ENCODE measurements at places on chromosomes 5 and 9. TPM values are rescaled to one million over a fixed set of nuclear protein-coding genes. Genes with fewer than 3 reads are reported as not detected.
A peak's percentile ranks its signal among the peaks of the same experiment; 100 is the strongest.

Gene CER1
- total RNA-seq, result not detected

Gene ZFR
- total RNA-seq, result 72.8 TPM

Gene GFI1B
- not detected for total RNA-seq

Gene SLC36A3
- total RNA-seq, result not detected

Gene PKN3
- total RNA-seq, result 5.6 TPM

Gene DMGDH
- total RNA-seq, result 0.52 TPM

Gene TMEFF1
- 2.0 TPM for total RNA-seq

Gene C9orf152
- not detected for total RNA-seq

Gene WDR5
- 31.1 TPM for total RNA-seq

Gene CDKN2A
- 57.9 TPM for total RNA-seq

Gene GLT6D1
- not detected for total RNA-seq

- peaks cover 2% of the 10 kb centered on the region for H3K27me3 ChIP-seq
- no peak for DNase-seq
- H3K27ac ChIP-seq, result peak overlapping the region; percentile 76
- peak overlapping the region; percentile 92 for H3K4me3 ChIP-seq
Observed at GRCh38 chr9:93577078-93577974, 942 bp downstream of the PHF2 start.

GRCh38 chr9:121852651-121853616, 201.5 kb downstream of the DAB2IP start:
- peaks cover 7% of the 10 kb centered on the region for H3K4me1 ChIP-seq
- no peak overlapping the region for H3K4me3 ChIP-seq

GRCh38 chr5:130135506-130135905, 231.2 kb downstream of the CHSY3 start:
- H3K27me3 ChIP-seq, result no peaks in the 10 kb centered on the region
- no peaks in the 10 kb centered on the region for H3K4me1 ChIP-seq
- no peak for DNase-seq
- H3K4me3 ChIP-seq, result no peak overlapping the region
- no peak overlapping the region for H3K27ac ChIP-seq

DNA sequence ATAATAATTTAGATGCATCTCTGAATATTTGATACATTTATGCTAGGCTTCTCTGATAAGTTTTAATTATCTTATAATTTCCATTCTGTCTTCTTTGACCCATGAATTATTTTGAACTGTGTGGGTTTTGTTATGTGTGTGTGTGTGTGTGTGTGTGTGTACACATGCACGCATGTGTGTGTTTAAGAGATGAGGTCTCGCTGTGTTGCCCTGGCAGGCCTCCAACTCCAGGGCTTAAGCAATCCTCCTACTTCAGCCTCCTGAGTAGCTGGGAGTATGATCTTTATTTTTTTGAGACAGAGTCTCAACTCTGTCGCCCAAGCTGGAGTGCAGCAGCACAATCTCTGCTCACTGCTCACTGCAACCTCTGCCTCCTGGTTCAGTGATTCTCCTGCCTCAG, 75.4 kb downstream of the NDUFAF2 start:
- H3K36me3 ChIP-seq, result no peaks in the 10 kb centered on the region
- no peak overlapping the region for H3K4me3 ChIP-seq
- no peaks in the 10 kb centered on the region for H3K27me3 ChIP-seq

- no peak overlapping the region for H3K27ac ChIP-seq
- H3K36me3 ChIP-seq, result peaks cover 14% of the 10 kb centered on the region
- H3K4me1 ChIP-seq, result peaks cover 22% of the 10 kb centered on the region
- peak overlapping the region; percentile 32 for H3K4me3 ChIP-seq
Observed at GRCh38 chr9:137478962-137479861, 20.1 kb upstream of the NSMF start.

GRCh38 chr9:77975036-77975435, 56.6 kb downstream of the GNAQ start:
- peaks cover 8% of the 10 kb centered on the region for H3K36me3 ChIP-seq
- no peak for DNase-seq
- peaks cover 27% of the 10 kb centered on the region for H3K4me1 ChIP-seq
- no peak overlapping the region for H3K27ac ChIP-seq
- peaks cover 2% of the 10 kb centered on the region for H3K27me3 ChIP-seq

DNA sequence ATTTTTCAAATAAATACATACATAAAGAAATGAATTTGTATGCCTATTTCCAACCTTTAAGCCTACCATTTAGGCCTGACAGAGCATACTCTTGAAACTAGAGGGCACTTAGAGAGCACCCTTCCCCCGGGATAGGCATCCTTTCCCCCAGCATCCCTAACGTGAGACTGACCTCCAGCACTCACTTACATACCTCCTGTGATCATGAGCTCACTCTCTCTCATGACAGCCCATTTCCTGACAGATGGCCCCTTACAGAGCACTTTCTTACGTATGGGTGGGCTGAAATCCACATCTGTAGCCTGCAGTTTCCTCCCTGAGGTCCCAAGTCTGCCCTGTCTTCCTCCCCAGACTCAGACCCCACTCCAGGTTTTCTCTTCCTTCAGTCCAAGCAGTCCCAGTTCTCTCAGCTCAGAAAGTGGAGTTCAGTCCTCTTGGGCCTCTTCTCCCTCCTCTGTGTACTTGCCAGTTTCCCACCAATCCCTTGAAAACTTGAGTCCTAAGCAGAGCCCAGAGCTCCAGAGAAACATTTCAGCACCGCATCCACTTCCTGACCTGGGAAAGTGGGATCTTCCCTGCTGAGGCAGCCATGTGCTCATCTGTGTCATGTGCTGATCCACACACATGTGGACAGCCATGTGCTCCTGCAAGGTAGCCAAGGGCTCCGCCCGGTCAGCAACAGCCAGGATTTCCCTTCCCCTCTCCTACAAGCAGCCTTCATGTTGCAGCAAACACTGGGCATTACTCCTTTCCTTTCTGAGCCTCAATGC, 2.2 kb upstream of the CDX1 start:
- H3K27ac ChIP-seq, result peak overlapping the region; percentile 38
- DNase-seq, result no peak
- peaks cover 49% of the 10 kb centered on the region for H3K4me1 ChIP-seq
- H3K4me3 ChIP-seq, result no peak overlapping the region

DNA sequence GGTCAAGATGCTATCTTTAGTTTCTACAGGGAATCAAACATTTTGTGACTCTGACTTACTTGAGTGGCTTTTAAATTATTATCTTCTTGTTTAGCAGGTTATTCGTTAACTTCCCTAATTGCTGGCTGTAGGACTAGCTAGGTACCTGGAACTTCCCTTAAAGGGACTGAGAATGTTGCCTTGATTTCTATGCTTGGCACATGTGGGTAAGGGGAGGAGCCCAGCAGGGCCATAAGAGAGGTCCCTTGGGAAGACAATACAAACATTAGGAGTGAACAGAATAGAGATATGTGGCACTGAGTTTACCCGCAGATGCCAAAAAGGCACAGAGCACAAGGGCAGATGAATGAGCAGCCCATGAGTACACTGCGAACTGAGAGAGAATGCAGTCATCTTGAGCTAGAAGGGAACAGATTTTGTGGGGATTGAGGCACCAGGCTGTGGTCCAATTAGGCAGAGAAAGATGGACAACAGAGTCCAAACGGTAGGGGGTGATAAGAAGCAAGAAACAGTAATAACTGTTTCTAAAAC, 9.8 kb downstream of the CKMT2 start:
- H3K4me1 ChIP-seq, result peaks cover 10% of the 10 kb centered on the region
- DNase-seq, result no peak
- H3K27me3 ChIP-seq, result no peaks in the 10 kb centered on the region
- no peaks in the 10 kb centered on the region for H3K36me3 ChIP-seq
- no peak overlapping the region for H3K4me3 ChIP-seq

- H3K4me3 ChIP-seq, result no peak overlapping the region
- H3K36me3 ChIP-seq, result no peaks in the 10 kb centered on the region
- H3K27me3 ChIP-seq, result no peaks in the 10 kb centered on the region
- H3K4me1 ChIP-seq, result peaks cover 25% of the 10 kb centered on the region
Observed at GRCh38 chr5:81789033-81789432, 38.1 kb upstream of the SSBP2 start.

GRCh38 chr5:37833990-37834389, 5.9 kb downstream of the GDNF start:
- DNase-seq, result no peak
- peaks cover 49% of the 10 kb centered on the region for H3K4me1 ChIP-seq
- peaks cover 5% of the 10 kb centered on the region for H3K36me3 ChIP-seq
- peak overlapping the region; percentile 35 for H3K4me3 ChIP-seq
- peaks cover 2% of the 10 kb centered on the region for H3K27me3 ChIP-seq

DNA sequence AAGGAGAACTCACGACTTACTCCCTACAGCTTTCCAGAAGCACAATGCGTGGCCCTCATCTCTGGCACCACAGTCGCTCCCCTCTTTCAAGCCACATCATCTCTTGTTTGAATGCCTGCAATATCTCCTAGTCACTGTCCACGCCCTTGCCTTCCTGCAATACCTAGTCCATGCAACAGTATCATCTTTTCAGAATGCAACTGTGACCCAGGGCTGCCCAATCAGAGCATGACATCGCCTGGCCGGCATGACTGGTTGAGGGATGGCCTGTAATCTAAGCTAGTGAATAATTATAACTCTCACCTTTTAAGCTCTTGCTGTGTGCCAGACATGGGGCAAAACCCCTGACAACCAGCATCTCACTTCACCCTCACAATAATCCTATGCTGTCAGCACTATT, 52.5 kb upstream of the CPEB4 start:
- H3K4me3 ChIP-seq, result no peak overlapping the region
- H3K27me3 ChIP-seq, result peaks cover 9% of the 10 kb centered on the region
- H3K27ac ChIP-seq, result no peak overlapping the region
- peaks cover 11% of the 10 kb centered on the region for H3K4me1 ChIP-seq
- DNase-seq, result no peak

DNA sequence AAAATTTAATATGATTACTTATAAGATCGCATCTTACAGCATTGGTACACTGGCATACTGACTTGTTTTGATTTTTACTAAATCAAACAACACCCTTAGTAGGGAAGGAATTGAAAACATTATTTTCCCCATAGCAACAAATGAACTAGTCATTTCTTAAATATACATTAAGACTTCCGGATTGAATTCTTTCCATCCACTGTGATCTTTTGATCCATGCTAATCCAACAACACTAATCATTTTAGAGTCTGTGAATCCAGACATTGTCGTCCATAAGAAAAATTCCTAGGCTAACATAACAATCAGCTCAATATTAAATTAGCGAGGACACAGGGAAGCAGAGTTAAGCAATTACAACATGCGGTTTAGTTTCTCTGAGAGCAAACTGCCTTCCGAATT, 21.6 kb upstream of the ERAP1 start:
- no peak for DNase-seq
- peaks cover 10% of the 10 kb centered on the region for H3K4me1 ChIP-seq
- peaks cover 22% of the 10 kb centered on the region for H3K27me3 ChIP-seq
- no peak overlapping the region for H3K4me3 ChIP-seq
- no peak overlapping the region for H3K27ac ChIP-seq

GRCh38 chr9:35906923-35907699, 1.1 kb downstream of the HRCT1 start:
- peaks cover 79% of the 10 kb centered on the region for H3K4me1 ChIP-seq
- no peaks in the 10 kb centered on the region for H3K36me3 ChIP-seq
- peaks cover 2% of the 10 kb centered on the region for H3K27me3 ChIP-seq
- H3K4me3 ChIP-seq, result peak overlapping the region; percentile 76
- DNase-seq, result peak; percentile 70

- no peak for DNase-seq
- H3K4me1 ChIP-seq, result no peaks in the 10 kb centered on the region
- H3K4me3 ChIP-seq, result no peak overlapping the region
- no peak overlapping the region for H3K27ac ChIP-seq
Observed at GRCh38 chr5:76225336-76225735, 142.2 kb downstream of the SV2C start.

- no peaks in the 10 kb centered on the region for H3K36me3 ChIP-seq
- peaks cover 3% of the 10 kb centered on the region for H3K4me1 ChIP-seq
- peaks cover 12% of the 10 kb centered on the region for H3K27me3 ChIP-seq
- DNase-seq, result no peak
- H3K4me3 ChIP-seq, result no peak overlapping the region
Observed at GRCh38 chr9:137049544-137050449, 3.8 kb upstream of the NPDC1 start.

DNA sequence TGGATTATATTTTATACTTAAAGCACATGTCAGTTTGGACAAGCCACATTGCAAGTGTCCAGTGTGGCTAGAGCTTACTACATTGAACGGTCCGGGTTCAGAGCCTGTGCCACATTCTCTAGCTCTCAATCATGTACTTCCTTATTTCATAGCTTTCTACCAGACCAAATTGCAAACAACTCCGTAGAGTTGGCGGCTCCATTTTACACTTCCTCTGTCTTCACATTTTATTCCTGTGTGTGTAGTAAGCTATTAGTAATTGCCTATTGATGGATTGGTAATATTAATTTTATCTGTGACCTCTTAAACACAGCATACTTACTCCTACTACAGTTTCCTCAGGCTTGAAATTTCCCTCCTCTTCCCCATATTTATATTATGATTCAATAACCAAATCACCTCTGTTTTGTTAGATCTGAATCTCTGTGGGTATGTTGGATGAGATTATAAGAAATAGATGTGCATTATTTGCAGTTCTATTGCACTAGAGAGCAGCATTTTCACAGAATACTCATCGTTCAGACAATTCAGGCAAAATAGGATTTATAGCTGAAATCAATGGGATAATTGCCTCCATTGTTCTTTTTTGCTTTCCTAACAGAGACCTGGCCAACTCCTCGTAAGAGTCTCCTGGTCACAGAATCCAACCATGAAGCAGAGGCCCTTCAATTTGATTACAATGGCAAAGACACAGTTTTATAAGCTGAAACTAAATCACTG, 29.0 kb upstream of the C9orf72 start:
- H3K4me1 ChIP-seq, result no peaks in the 10 kb centered on the region
- H3K36me3 ChIP-seq, result no peaks in the 10 kb centered on the region
- no peaks in the 10 kb centered on the region for H3K27me3 ChIP-seq
- DNase-seq, result no peak
- no peak overlapping the region for H3K4me3 ChIP-seq
- H3K27ac ChIP-seq, result no peak overlapping the region

DNA sequence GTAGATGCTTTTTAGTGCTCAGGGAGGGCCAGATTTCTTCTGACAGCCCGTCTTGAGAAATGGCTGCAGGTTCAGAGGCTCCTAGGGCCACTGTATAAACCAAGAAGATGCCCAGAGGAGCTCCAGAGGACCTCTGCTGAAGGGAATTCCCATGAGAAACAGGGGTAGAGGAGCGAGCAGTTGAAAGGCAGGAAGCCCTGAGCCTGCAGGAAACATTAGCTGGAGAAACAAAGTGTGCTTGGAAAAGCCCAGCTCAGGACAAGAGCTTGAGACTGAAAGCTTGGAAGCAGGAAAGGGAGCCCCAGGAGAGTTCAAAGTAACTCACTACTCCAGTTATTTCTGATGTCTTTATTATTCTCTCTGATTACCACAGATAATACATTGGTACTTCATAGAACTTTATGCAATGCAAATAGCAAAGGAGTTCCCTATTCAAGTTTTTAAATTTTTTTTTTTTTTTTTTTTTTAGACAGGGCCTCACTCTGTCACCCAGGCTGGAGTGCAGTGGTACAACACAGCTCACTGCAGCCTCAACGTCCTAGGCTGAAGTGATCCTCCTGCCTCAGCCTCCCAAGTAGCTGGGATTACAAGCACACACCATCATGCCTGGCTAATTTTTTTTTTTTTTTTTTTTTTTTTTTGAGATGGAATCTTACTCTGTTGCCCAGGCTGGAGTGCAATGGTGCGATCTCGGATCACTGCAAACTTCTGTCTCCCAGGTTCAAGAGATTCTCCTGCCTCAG, 16.5 kb downstream of the HBEGF start:
- H3K27me3 ChIP-seq, result no peaks in the 10 kb centered on the region
- H3K36me3 ChIP-seq, result peaks cover 11% of the 10 kb centered on the region
- H3K4me1 ChIP-seq, result peaks cover 31% of the 10 kb centered on the region
- peak overlapping the region; percentile 5 for H3K27ac ChIP-seq

Measured in HFFc6 (cell line).